ENCODE measurements at places on chromosomes 3 and 15. TPM values are rescaled to one million over a fixed set of nuclear protein-coding genes. Genes with fewer than 3 reads are reported as not detected.

GRCh38 chr3:107753494-107753893, 230.7 kb downstream of the BBX start:
- H3K36me3 ChIP-seq, result no peaks in the 10 kb centered on the region
- H3K4me3 ChIP-seq, result no peak overlapping the region
- peak; percentile 45 for DNase-seq
- no peak overlapping the region for H3K27ac ChIP-seq
- no peaks in the 10 kb centered on the region for H3K4me1 ChIP-seq

DNA sequence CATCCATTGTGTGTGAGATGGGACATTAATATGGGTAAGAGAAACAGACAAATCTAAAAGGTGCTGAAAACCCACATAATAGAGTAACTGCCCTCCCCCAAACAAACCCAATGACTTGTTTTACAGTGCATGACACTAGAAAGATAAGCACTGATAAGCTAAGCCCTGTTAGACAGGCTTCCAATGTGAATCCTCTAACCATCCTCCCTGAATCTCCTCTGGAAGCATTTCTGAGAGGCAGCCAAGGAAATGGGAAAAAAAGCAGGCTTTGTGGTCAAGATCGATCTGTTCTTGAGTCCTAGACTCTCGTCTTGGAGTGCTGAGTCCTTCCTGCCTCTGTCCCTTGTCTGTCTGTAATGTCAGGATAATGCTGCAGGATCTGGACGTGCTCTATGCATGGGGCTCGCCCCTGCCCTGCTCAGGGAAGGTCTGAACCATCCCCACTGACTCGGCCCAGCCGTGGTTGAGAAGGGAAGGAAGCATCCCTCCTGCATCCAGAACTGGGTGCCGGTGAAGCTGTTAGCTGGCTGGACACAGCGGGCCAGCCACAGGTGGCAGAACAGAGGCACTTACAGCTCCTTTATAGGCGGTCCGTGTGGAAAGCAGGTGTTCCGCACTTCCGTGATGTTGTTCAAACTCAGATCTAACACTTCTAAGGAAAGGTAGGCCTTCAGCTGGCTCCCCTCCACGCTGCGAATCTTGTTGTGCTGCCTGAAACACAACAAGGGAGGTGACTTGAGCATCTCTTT, 84.1 kb downstream of the LRIG1 start:
- no peak overlapping the region for H3K27ac ChIP-seq
- no peak for DNase-seq
- H3K4me1 ChIP-seq, result peaks cover 11% of the 10 kb centered on the region
- no peaks in the 10 kb centered on the region for H3K27me3 ChIP-seq
- no peak overlapping the region for H3K4me3 ChIP-seq

DNA sequence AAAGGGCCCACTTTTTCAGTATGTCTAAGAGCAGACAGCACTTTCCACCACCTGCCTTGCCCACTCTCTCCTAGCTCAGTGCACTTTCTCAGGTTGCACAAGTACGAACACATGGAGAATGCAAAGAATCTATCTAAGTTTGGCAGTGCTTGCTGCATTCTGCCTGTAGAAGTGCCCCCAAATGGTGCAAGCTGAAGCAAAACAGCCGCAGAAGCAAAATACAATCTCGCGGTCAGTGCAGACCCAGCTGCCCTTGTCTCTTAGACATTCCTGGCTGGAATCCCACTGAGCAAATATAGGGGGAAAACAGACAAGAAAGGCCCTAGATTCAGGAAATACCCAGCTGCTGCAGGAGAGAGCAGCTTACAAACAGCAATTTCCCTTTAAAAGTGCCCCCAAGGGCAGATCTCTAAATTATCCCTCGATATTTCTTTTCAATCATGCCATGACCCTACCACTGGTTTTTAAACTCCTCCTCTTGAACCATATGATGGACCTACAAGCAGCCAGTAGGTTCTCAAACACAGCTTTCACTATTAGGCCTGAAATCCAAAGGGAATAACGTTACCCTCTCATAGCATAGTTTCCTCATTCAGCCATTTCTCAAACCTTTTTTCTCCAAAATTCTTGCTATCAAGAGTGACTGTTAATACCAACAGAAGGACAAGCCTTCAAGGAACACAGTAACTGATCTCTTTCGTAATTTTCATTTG, 67.0 kb downstream of the TNIK start:
- peak overlapping the region; percentile 8 for H3K27ac ChIP-seq
- no peaks in the 10 kb centered on the region for H3K27me3 ChIP-seq
- no peaks in the 10 kb centered on the region for H3K36me3 ChIP-seq
- peak; percentile 72 for DNase-seq
- H3K4me1 ChIP-seq, result peaks cover 6% of the 10 kb centered on the region

GRCh38 chr3:63242124-63242523, 36.0 kb upstream of the SYNPR start:
- no peaks in the 10 kb centered on the region for H3K27me3 ChIP-seq
- H3K27ac ChIP-seq, result no peak overlapping the region
- no peak for DNase-seq
- H3K36me3 ChIP-seq, result no peaks in the 10 kb centered on the region
- H3K4me3 ChIP-seq, result no peak overlapping the region

PDZRN3 gene
- 33.5 TPM for total RNA-seq

Measured in left lung (tissue), 14 donors.